ENCODE measurements at places on chromosomes 4 and X. TPM values are rescaled to one million over a fixed set of nuclear protein-coding genes. Genes with fewer than 3 reads are reported as not detected.

DNA sequence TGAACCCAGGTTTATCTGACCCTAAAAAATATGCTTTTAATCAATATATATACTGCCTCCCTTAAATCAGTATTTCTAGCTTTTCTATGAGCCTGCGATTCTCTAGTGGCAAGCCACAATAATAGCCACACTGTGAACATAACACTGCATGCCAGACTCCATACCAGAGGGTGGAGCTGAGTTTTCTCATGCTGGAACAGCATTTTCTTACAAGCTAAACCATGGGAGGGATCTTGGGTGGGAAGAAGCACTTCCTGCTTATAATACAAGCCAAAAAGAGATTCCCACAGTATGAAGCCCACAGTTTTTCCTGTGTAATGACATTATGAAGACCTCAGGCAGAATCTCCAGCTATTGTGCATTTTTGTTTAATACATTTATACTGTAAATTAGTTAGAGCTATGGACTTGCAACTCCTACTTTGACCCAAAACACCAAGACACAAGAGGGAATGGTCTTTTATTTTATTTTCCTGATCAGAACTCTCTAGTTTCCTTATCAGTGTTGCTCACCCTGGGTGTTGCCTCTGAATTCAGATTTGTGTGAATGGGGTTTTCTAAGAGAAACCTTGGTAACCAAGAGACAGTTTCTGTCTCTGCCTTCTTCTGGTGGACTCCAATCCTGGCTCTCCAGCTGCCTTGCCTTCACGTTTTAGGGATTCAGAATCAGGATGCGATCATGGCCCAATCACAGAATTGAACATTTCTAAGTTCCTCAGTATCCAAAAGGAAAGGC is 74.5 kb upstream of the EOLA2 start:
- H3K27ac ChIP-seq, result no peak overlapping the region
- no peak overlapping the region for H3K4me3 ChIP-seq
- no peaks in the 10 kb centered on the region for H3K4me1 ChIP-seq
- no peaks in the 10 kb centered on the region for H3K36me3 ChIP-seq
- DNase-seq, result no peak

USP26 gene
- total RNA-seq, result not detected

- H3K27me3 ChIP-seq, result no peaks in the 10 kb centered on the region
- H3K27ac ChIP-seq, result no peak overlapping the region
- DNase-seq, result no peak
- peaks cover 6% of the 10 kb centered on the region for H3K4me1 ChIP-seq
- H3K36me3 ChIP-seq, result no peaks in the 10 kb centered on the region
- H3K4me3 ChIP-seq, result no peak overlapping the region
These were observed 14.4 kb upstream of the CYBB start for GRCh38 chrX:37765507-37765906.

CFAP99 gene
- not detected for total RNA-seq

SMIM10 gene
- 1.4 TPM for total RNA-seq

DNA sequence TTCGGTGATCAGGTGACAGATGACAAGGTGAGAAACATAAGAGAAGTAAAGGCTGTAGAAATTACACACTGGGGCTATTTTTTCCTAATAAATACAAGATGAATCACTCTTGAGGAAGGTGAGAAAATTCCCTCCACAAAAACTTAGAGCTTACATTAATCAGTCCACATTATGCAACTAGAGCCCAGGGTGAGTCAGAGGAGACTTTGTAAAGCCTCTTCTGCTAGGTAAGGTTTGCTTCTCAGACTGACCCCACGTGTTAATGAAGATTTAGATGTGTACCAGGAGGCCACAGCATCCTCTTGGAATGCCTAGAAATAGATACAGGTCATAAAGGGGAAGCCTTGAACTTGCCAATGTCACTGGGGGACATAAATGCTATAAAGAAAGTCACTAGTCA is 396.0 kb upstream of the SMIM31 start:
- H3K27ac ChIP-seq, result no peak overlapping the region
- H3K4me1 ChIP-seq, result no peaks in the 10 kb centered on the region
- DNase-seq, result no peak
- H3K36me3 ChIP-seq, result no peaks in the 10 kb centered on the region

Data from CD8-positive, alpha-beta memory T cell (primary cell).